ENCODE measurements at places on chromosomes 6 and 20.

- DNase-seq, result no peak
Observed at GRCh38 chr6:16651871-16652270, 109.4 kb downstream of the ATXN1 start.

DNA sequence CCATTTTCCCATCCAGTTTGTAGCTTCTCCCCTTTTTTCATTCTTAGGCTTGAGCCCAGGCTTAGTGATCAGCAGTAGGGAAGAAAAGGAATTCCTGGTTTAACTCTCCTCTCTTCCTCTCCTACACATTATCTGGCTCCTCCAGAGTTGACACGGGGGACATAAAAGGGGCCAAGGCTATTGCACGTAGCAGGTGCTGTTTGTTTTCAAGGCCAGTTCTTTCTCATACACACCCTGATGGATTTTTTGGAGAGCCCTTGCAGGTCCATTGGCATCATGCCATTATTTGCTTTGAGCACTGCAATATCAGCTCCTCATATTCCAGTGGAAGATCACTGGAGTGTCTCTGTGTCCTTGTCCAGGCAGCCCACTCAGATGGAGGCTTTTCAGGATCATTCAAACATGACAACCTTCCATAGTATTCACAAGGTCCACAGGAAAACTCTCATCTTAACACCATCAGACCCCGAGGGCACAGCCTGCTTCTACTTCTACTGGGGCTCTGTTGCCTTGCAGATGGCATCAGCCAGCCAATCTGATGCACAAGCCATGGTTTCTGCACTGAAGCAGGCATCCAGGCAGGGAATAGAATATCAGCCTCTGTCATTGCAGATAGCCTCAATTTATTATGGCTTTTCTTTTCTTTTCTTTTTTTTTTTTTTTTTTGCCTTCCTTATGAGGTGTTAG is 18.8 kb downstream of the PLCB4 start:
- no peak for DNase-seq

- DNase-seq, result no peak
Observed at GRCh38 chr6:162649271-162649670, 78.3 kb downstream of the PRKN start.

DNA sequence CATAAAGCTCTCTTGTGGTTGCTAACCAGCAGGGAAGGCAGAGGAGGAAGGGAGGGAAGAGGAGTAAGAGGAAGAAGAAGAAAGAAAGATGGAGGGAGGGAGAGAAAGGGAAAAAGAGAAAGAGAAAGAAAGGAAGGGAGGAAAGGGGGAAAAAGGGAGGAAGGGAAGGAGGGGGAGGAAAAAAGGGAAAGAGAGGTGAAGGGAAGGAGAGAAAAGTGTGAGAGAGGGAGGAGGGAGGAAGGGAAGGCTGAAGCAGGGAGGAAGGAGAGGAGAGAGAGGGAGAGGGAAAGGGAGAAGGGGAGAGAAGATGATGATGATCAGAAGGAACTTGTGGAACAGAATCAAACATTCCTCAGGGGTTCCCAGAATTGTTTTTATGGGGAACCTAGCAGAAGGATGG is 57.5 kb upstream of the TOX2 start:
- DNase-seq, result no peak

- no peak for DNase-seq
Observed at GRCh38 chr6:158161566-158162254, 6.4 kb downstream of the SERAC1 start.

GRCh38 chr6:44004625-44005506 is 122.4 kb downstream of the MRPL14 start:
- peak; percentile 15 for DNase-seq

GRCh38 chr6:52457096-52457495 is 37.0 kb downstream of the EFHC1 start:
- no peak for DNase-seq

DNA sequence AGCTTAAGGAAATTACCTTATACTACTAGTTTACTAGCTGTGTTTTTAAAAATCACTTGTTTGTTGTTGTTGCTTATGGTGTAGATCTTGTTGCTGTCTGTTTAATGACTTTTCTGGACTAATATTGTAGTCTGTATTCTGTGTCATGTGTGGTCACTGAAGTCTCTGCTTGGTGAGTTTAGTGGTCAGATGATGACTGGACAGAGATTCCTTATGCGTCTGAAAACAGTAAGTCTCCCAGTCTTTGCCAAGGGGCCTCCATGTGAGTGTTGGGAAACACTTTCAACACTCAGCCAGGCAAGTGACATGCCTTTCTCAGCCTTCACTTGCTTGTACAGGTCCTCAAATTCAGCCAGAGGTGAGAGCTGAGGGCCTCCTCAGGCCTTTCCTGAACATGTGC is 256.9 kb upstream of the RNF24 start:
- DNase-seq, result no peak

Measured in stimulated activated CD4-positive, alpha-beta T cell treated with anti-CD3 and anti-CD28 coated beads, Interleukin-15, amount 100 ng/mL, for 24 hours (primary cell).